Chondrocyte (in vitro differentiated cells): ENCODE measurements at places on chromosomes 2 and 18.
A peak's percentile ranks its signal among the peaks of the same experiment; 100 is the strongest.

DNA sequence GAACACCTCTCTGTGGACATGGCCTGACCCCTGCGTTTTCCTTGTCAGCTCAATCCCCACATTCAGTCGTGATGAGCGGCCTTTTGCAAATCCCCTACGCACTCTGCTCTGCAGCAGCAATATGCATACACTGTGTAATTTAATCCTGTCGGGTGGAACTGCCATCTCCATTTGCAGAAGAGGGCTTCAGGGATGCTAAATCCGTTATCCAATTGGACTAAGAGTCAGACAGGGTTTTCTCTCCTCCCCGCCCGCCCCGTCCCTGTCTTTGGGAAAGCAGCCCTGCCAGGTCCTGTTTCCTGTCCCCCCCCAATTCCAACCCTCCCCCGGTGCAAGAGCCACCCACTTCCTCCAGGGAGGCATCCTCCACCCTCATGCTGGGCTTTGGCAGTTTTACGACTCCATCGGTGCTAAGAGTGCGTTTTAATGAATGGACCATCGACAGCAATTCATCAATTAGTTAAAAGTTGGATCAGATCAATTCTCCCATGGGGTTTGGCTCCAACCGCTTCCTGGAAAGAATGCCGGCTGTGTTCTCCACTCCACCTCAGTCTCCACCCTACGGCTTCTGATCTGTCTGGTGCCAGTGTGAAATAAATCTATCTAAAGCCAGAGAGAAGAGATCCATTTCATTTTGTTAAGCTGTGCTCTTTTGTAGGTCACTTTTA is 53.5 kb upstream of the ASAP2 start:
- no peak for DNase-seq

- DNase-seq = no peak
Observed at GRCh38 chr18:59083136-59083818, 56.4 kb upstream of the SEC11C start.

GRCh38 chr2:219457784-219458369 is 23.2 kb downstream of the SPEG start:
- peak; percentile 64 for DNase-seq

DNA sequence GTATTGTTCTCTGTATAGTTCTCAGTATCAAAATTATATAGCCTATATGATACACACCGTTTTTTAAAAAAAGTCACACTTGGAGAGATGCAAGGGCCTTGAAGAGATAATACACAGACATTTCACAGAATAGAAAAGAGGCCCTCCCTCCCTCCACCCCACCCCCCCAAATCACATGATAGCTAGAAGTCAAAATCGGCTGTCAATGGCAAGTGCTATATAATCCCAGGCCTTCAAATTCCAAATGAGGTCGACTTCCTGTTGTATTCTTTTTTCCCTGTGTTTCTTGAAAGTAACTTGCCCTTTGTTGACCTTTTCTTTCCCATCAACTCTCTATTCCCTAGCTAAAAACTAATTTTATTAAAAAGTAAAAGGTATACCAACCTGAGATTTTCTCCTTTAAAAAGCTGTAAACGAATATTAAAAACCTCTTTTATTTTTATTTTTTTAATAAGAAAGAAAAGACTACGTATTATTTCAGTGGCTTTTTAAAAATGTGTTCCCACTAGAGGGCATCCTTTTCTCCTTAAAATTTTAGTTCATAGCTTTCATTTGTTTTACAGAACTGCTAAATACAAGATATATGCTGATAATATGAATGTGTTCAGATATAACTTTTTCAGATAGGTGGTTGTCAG is 46.6 kb downstream of the KCMF1 start:
- no peak for DNase-seq
